ENCODE measurements at places on chromosomes 6 and 20.

DNA sequence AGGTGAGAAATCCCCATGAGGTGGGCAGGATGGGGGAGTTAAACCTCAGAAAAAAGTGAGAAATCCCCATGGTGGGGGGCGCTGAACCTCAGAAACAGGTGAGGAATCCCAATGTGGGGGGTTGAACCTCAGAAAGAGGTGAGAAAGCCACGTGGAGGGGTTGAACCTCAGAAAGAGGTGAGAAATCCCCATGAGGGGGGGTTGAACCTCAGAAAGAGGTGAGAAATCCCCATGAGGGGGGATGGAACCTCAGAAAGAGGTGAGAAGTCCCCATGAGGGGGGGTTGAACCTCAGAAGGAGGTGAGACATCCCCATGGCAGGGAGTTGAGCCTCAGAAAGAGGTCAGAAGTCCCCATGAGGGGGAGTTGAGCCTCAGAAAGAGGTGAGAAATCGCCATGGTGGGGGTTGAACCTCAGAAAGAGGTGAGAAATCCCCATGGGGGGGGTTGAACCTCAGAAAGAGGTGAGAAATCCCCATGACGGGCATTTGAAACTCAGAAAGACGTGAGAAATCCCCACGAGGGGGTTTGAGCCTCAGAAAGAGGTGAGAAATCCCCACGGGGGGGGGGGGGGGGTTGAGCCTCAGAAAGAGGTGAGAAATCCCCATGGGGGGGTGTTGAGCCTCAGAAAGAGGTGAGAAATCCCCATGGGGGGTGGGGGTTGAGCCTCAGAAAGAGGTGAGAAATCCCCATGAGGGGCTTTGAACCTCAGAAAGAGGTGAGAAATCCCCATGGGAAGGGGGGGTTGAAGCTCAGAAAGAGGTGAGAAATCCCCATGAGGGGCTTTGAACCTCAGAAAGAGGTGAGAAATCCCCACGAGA is 14.3 kb upstream of the GOPC start:
- no peak for DNase-seq

GRCh38 chr6:73680289-73680918 is 15.6 kb upstream of the CD109 start:
- DNase-seq: no peak

GRCh38 chr6:110560239-110561007 is 84.0 kb upstream of the SLC22A16 start:
- peak; percentile 53 for DNase-seq

DNA sequence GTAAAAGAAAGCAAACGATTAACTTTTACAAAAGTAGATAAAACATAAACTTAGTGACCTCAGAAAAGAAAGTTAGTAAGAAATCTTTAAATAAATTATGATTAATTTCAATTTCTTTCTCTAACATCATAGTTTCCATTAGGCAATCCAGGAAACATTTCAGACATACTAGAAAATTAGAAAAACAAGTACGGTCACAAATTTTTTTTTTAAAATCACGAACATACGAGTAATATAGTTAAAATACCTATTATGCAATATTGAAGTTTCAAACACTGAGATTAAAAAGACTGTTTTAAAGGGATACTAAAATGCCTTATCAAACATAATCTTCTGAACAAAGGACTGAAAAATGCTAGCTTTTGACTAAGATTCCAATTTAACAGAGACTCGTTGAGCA is 26.2 kb downstream of the NOL7 start:
- DNase-seq: no peak

DNA sequence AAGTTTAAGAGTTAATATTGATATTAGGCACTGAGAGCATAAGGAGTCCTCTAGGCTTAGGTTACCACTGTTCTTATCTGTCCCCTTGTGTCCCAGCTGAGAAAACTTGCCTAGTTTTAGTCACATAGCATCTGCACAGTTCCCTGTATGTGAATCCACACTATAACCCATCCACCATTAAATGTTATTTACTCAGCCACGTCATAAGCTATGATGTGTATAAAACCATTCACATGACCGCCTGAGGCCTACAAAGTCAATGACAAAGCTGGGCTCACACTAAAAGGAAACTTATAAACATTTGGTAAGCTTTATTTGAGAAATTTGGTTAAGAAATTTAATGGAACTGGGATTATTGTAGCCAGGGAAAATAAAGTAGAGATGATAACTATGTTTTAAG is 59.2 kb upstream of the TFAP2D start:
- DNase-seq: no peak

GRCh38 chr6:118656847-118657451 is 5.6 kb upstream of the CEP85L start:
- DNase-seq: no peak

GRCh38 chr6:69957985-69958559 is 91.7 kb downstream of the COL19A1 start:
- DNase-seq: no peak

DNA sequence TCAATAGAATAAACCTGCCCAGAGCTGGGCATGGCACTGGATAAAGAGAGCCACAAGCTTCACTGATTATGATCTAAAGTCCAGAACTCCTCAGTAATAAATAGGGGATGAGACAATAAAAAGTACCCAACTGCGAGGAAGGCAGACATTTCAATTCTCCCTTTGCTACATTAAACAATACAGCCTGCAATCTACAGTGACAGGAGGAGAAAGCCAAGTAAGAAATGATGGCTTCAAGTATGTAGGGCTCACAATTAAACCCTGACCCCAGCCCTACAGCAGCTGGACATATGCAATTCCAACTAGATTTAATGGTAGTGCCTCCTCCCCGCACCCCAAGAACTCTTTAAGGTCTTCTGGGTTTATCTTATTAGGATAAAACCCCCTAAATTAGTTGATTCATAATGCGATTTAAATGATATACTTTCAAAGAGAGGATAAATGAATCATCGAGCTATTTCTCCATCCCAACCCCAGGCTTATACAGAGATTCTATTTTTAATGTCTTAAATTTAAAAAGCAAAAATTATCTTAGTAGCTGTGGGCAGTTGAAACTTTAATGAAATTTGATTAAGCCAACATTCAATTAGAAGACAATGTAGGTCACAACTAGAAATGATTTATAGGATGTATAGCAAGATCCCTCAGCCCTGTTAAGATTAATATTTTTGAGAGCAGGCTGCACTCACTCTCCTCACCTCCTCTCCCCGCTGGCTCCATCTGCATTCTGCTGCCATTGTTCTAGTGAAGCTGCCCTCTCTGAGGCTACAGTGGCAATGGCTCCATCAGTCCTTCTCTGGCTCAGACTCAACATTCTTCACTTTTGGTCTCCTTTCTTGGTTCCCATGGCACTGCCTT is 57.1 kb downstream of the OGFRL1 start:
- DNase-seq: no peak

GRCh38 chr20:22563062-22563965 is 21.1 kb downstream of the FOXA2 start:
- no peak for DNase-seq

DNA sequence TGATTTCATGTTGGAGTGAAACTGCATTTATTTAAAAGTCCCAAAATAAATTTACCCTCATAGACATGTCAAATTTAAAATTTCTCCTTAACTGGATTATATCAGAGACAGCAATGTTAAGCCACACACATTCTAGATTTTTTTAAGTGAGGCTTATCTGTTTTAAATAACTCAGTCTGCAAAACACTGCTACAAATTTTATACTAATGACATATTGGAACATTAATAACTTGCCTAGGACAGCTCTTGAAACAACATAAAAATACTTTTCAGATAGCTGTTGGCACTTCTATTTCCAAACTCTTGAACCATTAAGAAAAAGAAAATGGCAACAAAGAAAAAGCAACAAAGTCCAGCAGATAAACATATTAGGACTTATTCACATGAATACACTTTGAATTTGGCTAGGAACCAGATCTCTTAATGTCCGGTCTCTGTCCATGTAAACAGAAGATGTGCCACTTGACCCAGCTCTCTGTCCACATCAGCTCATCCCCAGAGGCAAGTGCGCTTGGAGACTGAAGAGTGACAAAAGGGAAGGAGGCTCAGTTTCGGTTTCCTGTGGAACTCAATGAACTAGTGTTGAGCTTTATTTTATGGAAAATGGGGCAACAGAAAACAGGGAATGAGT is 219.3 kb upstream of the THBS2 start:
- DNase-seq: no peak

- DNase-seq: no peak
Measured at GRCh38 chr6:135212935-135213334, 31.8 kb downstream of the MYB start.

- DNase-seq: no peak
Measured at GRCh38 chr6:168192901-168193815, 114.1 kb upstream of the FRMD1 start.

- no peak for DNase-seq
Measured at GRCh38 chr20:4318891-4319290, 303.5 kb upstream of the RNF24 start.

DNA sequence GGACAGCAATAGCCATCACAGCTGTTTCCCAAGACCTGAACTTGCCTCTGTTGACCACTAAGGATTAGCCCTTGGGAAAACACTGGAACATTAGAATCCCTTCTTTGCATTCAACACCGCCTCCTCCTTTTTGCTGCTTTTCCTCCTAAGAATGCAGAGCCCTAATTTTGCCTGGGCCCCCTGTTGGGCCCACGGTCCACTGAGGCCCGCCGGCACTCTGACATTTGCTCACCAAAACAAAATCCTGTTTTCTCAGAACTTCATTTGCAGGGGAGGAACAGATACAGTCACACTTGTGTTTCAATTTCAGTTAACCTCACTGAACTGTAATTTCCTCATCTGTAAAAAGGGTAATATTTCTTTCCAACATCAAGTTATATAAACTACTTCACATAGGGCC is 116.0 kb upstream of the JARID2 start:
- no peak for DNase-seq

DNA sequence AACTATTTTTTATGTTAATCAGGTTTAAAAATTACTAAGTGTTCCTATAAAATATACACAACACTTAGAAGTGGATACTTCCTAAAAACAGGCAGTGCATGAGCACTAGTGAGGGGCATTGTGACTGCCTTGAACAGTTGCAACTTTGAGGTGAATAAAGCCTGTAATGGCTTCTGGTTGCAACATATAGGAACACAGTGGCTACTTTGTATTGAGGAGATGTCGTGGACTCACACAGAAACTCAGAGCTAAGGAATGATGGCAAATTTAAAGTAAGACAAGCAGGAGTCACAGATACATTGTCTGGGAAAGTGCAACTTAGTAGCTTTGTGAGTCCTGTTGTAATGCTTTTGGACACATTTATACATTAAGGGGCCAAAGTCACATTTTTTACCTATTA is 861 bp upstream of the HLA-A start:
- DNase-seq: peak; percentile 0

DNA sequence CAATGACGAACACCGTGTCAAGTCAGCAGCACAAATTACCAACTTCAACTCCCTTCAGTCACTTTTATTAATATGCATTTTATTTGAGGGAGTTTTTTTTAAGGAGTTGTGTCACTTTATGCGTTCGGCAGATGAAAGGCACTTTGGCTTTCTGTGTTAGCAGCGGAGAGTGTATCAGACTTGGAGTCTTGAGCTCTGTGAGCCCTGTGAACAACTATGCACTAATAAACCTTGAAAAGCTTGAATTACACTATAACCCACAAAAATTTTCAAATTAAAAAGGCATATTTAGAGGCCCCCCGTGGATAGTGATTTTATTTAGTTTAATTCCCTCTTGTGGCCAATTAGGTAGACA is 335.3 kb upstream of the NT5E start:
- no peak for DNase-seq

DNA sequence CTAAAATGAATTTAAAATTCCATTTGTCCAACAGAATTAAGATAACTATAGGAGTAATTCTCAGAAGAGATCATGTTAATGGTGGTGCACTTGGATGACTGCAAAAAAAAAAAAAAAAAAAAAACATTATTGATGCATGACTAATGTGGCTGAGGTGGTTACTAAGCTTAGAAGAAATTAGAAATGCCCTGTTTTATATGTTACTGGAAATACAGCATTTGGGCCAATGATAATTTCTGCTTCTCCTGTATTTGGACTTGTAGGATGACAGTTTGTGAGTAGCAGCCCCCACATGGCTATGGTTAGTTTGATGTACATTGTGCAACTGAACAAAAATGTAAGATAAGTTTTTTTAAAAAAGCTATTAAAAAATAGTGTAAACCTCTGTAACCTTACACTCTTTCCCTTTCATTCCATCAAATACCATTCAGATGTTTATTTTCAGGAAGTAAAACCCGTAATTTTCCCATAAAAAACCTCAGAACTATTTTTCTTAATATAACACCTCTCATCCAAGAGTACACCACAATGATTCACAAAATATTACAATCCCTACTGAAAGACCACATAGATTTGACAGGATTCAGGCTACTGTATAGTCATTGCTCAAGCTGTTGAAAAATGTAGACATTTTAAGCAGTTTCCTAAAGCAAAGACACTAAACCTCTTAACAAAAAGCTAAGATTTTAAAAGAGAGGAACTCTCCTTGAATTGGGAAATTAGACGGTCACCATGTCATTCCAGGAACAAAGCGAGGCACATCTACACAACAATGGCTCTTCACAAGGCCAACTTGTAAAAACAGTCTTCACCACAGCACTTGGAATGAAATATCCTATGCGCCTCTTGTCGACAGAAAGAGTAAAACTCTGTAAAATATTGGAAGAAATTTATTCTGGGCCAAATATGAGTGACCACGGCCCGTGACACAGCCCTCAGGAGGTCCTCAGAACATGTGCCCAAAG is 83.0 kb downstream of the WDR27 start:
- no peak for DNase-seq

- peak; percentile 31 for DNase-seq
Measured at GRCh38 chr20:44738813-44739477, 6.7 kb upstream of the KCNK15 start.

DNA sequence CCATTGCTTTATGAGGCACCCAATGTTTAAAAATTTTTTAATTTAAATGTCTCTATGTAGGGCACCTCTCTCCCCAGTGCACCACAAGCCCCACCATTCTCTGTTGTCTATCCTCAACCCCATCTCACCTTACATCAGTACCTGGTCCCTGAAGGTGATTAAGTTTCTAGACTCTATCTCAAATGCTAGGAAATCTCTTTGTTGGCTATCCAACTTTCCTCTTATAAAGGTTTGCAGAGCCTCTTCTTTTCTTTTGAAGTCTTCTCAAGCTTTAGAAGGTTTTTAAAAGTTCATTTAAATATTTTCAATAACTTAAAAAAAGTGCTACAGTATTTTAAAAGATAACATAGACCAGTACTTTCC is 76.5 kb upstream of the TBC1D7 start:
- DNase-seq: no peak

- no peak for DNase-seq
Measured at GRCh38 chr6:53986721-53987521, 124.3 kb upstream of the MLIP start.

- DNase-seq: no peak
Measured at GRCh38 chr6:79404261-79404660, 133.0 kb downstream of the LCA5 start.

Measured in Kasumi-1 (cell line).